HT-29 (cell line): ENCODE measurements at places on chromosomes 1 and 21.

- no peak for DNase-seq
These were observed 166.8 kb downstream of the BACH1 start for GRCh38 chr21:29465546-29465945.

DNA sequence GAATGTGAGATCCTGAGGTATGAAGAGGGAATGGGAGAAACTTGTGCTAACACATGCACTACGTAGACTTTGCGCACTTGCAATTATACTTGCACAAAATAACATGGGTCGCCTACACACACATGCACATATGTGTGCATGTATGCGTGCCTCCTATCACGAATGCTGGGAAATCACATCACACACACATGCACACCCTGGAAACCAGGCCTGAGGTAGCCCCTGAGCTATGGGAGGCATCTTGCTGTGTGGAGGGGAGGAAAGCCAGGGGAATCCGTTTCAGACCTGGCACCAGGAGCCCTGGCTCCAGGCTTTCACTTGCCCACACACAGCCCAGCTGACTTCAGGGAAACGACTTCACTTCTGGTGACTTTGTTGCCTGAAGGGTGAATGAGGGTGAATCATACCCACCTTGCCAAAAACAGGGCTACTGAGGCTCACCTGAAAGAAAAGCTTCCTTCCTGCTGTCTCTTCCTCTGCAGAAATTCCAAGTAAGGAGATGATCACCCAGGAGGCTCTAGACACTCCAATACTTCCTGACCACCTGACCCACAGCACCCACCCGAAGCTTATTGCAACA is 136.0 kb upstream of the NGF start:
- DNase-seq: no peak

- no peak for DNase-seq
These were observed 873 bp upstream of the COL6A1 start for GRCh38 chr21:45980697-45981096.

DNA sequence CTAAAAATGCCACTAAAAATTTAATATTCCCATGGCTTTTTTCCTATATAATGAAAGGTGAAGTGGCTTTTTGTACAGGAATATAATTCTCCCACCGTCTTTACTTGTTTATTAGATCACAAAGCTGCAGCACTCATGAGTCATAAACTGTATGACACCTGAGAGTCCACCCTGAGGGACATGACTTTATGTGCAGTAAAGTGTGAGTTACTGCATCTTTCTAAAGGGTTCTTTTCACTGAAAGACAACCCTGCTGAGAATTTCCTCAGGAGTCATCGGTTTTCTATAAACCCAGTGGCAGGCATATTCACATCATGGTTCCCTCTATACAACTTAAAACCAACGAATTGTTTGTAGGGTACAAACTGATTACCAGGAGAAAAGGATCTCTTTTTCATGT is 77.4 kb downstream of the APP start:
- DNase-seq: no peak
